GM12891 (cell line): ENCODE measurements at places on chromosomes 3 and 15.
A peak's percentile ranks its signal among the peaks of the same experiment; 100 is the strongest.

GRCh38 chr3:104519068-104519467 is 847.6 kb upstream of the ALCAM start:
- no peak for DNase-seq

DNA sequence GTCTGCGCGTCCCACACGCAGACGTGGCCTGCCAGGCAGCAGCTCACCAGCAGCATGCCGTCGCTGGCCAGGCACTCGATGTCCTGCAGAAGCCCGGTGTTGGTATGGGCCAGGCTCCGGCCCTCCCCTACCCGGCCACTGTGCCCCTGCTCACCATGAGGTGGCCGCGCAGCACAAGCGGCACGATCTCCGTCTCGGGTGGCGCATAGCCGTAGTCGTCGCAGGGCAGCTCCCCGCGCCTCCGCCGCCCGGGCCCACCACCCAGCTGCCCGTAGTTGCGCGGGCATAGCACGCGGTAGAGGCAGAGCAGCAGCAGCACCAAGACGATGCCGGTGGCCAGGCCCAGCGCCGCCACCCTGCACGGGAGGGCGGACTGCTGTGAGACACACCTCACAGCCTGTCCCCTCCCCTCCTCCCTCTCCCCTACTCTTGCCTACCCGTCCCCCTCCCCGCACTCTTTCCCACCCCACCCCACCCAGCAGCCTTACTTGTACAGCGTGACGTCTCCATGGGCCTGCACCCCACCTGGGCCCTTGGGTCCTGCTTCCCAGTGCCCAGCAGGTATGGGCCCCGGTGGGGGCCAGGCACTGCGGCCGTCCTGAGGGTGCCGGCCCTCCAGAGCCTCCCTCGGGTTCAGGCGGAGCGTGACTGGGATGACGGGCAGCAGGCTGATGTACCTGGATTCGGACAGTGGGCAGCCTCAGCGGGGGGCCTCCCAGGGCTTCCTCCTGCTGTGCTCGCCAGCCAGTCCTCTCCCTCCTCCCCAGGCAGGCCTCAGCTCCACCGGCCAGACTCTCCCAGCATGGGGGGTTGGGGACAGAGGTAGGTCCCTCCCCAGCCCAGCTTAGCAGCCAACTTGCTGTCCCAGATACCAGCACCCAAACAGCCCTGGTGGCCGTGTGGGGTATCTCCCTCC is 37.6 kb downstream of the PTPN23 start:
- DNase-seq: peak; percentile 44

DNA sequence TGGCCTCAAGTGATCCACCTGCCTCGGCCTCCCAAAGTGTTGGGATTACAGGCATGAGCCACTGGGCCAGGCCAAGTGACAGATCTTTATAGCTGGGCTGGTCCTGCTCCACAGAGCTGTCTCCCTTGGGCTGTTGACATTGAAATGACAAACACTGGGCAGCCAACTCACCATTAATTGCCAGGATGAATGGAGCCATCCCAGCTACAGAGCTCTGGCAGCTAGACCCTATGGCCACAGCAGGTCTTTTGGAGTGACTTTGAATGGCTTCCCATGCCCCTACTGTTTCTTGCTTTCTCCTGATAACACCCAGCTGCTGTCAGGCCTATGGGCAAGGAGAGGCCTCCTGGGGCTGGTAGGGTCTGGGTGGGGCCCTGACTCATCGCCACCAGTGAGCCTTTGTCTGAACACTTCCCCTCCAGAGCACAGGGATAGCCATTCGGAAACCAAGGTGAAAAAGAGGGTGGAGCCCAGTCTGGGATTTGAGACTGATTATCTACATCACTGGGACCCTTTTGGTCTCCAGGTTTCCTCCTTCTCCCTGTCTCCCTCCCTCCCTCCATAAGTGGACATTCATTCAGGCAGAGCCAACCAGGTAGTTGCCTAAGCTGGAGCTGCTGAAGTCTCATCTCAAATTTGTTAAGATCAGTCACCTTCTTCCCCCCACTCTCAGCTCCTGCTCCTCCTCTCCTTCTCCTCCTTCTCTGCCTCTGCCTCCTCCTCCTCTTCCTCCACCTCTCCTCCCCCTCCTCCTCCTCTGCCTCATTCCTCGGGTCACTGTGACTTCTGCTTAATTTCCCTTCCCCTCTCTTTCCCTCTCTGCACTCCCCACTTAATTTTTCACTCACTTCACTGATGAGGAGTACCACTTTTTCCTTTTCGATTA is 34.0 kb downstream of the BHLHE40 start:
- no peak for DNase-seq

GRCh38 chr3:144893980-144894379 is 922.4 kb downstream of the DIPK2A start:
- DNase-seq: no peak

GRCh38 chr3:127684871-127685707 is 12.3 kb downstream of the ABTB1 start:
- DNase-seq: no peak

DNA sequence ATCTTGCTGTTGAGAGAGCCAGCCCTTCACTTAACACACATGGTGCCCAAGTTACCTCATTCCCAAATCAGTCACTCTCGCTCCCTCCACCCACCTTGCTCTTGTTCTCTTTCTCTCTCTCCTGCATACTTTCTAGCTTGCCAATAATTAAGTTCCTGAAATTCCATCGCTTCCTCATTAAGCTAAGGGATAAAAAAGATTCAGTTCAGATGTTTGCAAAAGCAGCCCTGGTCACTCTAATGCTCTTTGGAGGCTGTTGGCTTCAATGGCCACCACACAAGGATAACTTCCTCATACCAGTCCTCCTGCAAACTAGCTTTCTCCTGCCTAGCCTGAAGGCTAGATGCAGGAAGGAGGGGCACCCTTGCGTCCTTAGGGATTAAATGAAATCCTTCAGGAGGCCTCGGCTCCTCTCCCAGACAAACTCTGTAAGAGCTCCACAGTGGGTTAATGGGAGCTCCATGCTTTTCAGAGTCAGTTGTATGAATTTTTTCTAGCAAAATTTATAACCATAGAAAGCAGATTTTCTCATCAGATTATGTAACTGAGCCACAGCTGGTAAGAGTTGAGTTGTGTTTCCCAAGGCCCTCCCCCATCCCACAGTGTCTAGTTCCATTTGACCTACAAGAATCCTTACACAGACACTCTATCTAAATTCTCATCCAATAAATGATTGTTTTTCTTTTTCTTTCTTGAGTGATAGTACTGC is 176.6 kb upstream of the TRIM42 start:
- no peak for DNase-seq

- DNase-seq: no peak
Measured at GRCh38 chr3:34387826-34388564, 589.6 kb downstream of the PDCD6IP start.

GRCh38 chr15:91913560-91913959 is 60.1 kb downstream of the SLCO3A1 start:
- DNase-seq: no peak

- no peak for DNase-seq
Measured at GRCh38 chr3:58298190-58298589, 7.9 kb upstream of the RPP14 start.

- no peak for DNase-seq
Measured at GRCh38 chr3:185081521-185081920, 71.3 kb downstream of the C3orf70 start.

DNA sequence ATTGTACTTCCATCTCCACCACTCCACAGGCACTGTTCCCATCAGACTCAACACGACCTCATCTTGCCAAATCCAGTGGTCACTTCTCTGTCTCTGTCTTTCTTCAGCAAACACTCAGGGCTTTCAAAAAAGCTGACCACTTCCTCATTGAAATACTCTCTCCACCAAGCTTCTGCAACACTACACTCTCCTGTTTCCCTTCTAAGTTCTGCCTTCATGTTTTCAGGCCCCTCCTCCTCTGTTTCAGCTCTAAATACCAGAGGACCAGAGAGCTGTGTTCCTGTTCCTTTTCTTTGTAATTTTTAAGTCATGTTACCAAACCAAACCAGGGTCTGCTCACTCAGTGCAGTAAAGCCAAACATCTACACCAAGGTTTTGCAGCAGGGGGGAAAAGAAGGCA is 33.8 kb upstream of the ACP3 start:
- DNase-seq: peak; percentile 15

- DNase-seq: no peak
Measured at GRCh38 chr3:122619040-122619439, 41.6 kb downstream of the PARP15 start.

DNA sequence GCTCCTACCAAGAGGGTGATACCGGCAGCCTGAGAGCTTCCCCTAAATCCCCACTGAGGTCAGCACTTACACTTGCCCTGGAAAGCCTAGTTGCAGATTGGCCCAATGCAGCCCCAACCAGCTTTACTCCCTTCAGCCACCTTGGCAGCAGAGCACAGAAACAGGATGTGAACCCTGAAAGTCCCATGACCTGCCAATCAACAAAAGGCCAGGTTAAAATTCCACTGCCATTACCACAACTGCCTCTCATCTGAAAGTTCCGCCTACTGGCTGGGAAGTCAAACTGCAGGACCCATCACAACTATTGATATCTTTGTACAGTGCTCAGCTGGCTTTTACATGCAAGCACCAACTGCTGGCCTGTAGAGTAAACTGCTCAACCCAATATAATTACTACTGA is 156.2 kb downstream of the ZMAT3 start:
- no peak for DNase-seq

DNA sequence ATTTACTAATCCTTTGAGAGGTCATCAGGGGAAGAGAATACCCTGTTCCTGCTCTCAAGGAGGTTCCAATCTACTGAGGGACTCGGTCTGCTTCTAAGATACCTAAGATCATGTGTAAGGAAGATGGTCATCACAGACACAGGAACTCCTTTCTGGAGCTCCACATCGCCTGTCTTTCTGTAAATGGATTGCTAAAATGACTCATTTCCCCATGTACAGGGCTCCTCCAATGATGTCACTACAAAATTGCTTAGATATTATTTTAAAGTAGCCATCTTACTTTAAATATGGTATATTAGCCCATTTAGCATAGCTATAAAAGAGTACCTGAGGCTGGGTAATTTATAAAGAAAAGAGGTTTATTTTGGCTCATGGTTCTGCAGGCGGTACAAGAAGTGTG is 206.1 kb upstream of the PROK2 start:
- DNase-seq: no peak
